ENCODE measurements at places on chromosomes 2 and 18.

- DNase-seq, result no peak
Observed at GRCh38 chr2:20207051-20207450, 17.9 kb downstream of the SDC1 start.

- DNase-seq, result no peak
Observed at GRCh38 chr2:180133736-180134135, 126.6 kb upstream of the CWC22 start.

GRCh38 chr2:191266201-191266600 is 21.0 kb downstream of the MYO1B start:
- DNase-seq, result no peak

DNA sequence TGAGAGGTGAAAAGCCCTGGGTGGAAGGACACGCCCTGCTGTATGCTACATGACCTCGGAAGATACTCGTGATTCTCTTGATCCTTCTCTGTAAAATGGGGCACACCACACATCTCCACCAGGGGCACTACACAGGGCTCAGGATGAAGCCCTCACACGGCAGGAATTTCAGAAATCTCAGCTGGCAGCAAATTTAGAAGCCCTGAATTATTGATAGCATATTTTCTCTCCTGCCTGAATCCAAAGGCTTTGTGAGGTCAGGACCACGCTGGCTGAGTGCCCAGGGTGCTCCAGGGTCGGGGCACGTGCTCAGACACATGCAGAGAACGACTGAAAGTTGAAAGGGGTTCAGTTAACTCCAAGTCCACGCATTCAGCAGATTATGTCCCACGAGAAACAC is 42.1 kb upstream of the GALR1 start:
- DNase-seq, result no peak

- no peak for DNase-seq
Observed at GRCh38 chr2:219737270-219737691, 109.9 kb downstream of the SLC4A3 start.

GRCh38 chr2:237886685-237887481 is 27.5 kb downstream of the RAMP1 start:
- DNase-seq, result no peak

- DNase-seq, result no peak
Observed at GRCh38 chr2:96537066-96537733, 648 bp downstream of the ARID5A start.

DNA sequence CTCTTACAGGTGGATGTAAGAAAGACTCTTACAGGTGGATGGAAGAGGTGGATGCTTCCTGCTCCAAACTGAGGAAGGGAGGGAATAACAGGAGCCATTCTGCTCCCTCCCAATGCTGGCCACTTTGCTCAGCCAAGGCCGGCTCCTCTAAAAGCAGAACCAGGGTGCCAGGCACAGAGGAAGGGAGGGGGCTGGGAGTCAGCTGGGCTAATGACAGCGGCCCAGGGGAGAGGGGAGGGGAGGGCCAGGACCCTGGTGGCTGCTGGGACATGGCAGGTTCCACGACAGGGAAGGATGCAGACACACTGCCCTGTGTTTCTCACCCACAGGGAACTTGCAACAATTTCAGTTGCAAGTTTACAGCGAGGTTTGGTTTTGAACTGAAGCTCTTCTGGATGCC is 173.4 kb downstream of the ANAPC1 start:
- DNase-seq, result no peak

GRCh38 chr2:149143734-149144133 is 105.2 kb downstream of the LYPD6B start:
- no peak for DNase-seq

DNA sequence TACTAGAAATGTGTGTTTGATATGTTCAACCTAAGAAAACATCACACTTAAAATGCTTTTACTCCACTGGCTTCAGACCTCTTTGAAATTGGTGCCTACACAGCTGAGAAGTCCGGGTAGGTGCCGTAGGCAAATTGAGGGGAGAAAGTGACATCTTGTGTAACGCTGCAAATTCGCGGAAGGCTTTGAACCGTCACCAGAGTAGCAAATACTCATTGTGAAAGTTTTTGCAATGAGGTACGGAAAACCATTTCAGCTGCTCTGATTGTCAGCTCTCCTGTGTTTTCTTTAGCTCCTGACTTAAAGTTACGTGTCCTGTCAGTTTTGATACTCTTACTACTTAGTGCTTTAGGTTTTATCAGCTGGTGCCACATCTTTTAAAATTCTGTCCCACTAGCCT is 224.5 kb downstream of the FAM210A start:
- DNase-seq, result no peak
